ENCODE measurements at places on chromosomes 6 and 20. TPM values are rescaled to one million over a fixed set of nuclear protein-coding genes. Genes with fewer than 3 reads are reported as not detected.

Gene ACSS1
- 3.5 TPM for total RNA-seq

Gene SLC12A5
- under 0.01 TPM for total RNA-seq

Gene PNLDC1
- 0.32 TPM for total RNA-seq

Gene ARFRP1
- total RNA-seq = 24.2 TPM

Gene RIMS4
- under 0.01 TPM for total RNA-seq

Gene CLVS2
- not detected for total RNA-seq

Gene SLC52A3
- not detected for total RNA-seq

Gene CAGE1
- total RNA-seq = under 0.01 TPM
